ENCODE measurements at places on chromosomes 4 and X. TPM values are rescaled to one million over a fixed set of nuclear protein-coding genes. Genes with fewer than 3 reads are reported as not detected.
A peak's percentile ranks its signal among the peaks of the same experiment; 100 is the strongest.

GRCh38 chrX:104913348-104913747, 307.1 kb downstream of the TEX13A start:
- no peaks in the 10 kb centered on the region for H3K27me3 ChIP-seq
- no peaks in the 10 kb centered on the region for H3K36me3 ChIP-seq
- peaks cover 4% of the 10 kb centered on the region for H3K4me1 ChIP-seq
- H3K4me3 ChIP-seq: no peak overlapping the region

DNA sequence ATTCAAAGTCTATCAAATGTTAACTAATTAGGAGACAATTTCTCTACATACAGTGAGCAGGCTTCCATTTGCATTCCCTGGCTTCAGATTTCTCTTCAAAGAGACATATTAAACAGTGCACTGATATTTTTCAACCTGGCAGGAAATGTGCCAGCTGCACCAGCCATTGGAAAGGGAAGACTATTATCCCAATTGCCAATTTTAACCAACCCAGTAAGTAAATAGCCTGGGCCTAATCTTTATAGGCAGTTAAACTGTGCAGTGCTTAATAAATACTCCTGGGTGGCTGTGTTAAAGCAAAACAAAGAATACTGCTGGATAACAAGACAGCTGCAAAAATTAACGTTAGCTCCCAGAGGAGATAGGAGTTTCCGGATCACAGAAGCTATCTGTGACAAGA, 111.9 kb upstream of the GALNT7 start:
- H3K36me3 ChIP-seq: no peaks in the 10 kb centered on the region
- no peak overlapping the region for H3K27ac ChIP-seq
- DNase-seq: no peak

DNA sequence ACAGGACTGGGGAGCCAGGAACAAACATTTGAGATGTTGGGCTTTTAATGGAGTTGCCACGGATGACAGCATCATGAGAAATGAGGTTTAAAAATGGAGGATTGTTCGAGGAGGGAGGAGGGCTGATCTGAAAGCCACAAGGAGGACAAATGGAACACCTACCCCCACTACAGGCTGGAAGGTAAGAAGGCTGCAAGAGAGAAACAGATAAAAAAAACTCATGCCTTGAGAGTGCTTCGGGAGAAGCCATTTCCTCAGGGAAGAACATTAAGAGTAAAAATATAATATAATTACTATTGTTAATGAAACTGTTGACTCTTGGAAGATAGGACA, 119.5 kb upstream of the MAP9 start:
- DNase-seq: no peak
- H3K36me3 ChIP-seq: no peaks in the 10 kb centered on the region
- H3K27me3 ChIP-seq: no peaks in the 10 kb centered on the region
- H3K27ac ChIP-seq: no peak overlapping the region
- no peaks in the 10 kb centered on the region for H3K4me1 ChIP-seq

- no peaks in the 10 kb centered on the region for H3K36me3 ChIP-seq
- peak; percentile 87 for DNase-seq
- H3K4me1 ChIP-seq: peaks cover 3% of the 10 kb centered on the region
- peaks cover 8% of the 10 kb centered on the region for H3K27me3 ChIP-seq
- H3K4me3 ChIP-seq: no peak overlapping the region
- H3K27ac ChIP-seq: no peak overlapping the region
Measured at GRCh38 chr4:24488399-24489164, 95.8 kb downstream of the DHX15 start.

- H3K36me3 ChIP-seq: peaks cover 26% of the 10 kb centered on the region
- H3K4me3 ChIP-seq: no peak overlapping the region
- no peak overlapping the region for H3K27ac ChIP-seq
- no peak for DNase-seq
- H3K4me1 ChIP-seq: peaks cover 6% of the 10 kb centered on the region
- no peaks in the 10 kb centered on the region for H3K27me3 ChIP-seq
Measured at GRCh38 chr4:168386002-168386401, 67.5 kb upstream of the DDX60 start.

- H3K27me3 ChIP-seq: no peaks in the 10 kb centered on the region
- H3K36me3 ChIP-seq: no peaks in the 10 kb centered on the region
- H3K27ac ChIP-seq: no peak overlapping the region
- H3K4me1 ChIP-seq: peaks cover 18% of the 10 kb centered on the region
Measured at GRCh38 chrX:38638952-38639529, 77.7 kb downstream of the TSPAN7 start.

DNA sequence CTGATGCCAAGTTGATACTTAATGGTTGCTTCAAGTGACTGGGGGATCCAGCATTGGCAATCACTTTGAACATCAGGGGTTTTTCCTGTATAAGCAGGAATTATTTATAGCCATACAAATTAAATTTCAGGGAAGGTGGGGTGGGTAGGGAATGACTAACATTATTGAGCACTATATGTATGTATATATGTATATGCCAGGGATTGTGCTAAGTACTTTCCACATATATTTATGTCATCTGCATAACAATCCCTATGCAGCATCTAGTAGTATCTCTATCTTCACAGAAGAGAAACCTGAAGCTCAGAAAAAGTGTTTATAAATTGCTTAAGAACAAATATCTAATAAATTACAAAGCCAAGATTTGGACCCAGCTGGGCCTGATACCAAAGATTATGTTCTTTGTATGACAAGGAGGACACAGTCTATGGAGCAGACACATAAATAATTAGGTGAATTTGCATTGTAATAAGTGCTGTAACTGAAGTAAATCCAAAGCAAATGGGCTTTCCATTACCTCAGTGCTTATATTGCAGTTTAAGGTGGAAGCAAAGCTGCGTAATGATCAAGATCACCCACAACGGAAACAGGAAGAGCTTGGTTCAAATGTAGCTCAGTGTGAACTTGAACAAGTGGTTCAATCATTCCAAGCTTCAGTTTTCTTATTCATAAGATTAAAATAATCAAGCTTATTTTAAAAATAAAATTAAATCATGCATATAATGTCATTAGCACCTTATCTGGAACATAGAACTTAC, 18.9 kb upstream of the RASGEF1B start:
- no peak overlapping the region for H3K4me3 ChIP-seq
- peaks cover 6% of the 10 kb centered on the region for H3K4me1 ChIP-seq
- no peak overlapping the region for H3K27ac ChIP-seq
- no peak for DNase-seq
- no peaks in the 10 kb centered on the region for H3K27me3 ChIP-seq

DNA sequence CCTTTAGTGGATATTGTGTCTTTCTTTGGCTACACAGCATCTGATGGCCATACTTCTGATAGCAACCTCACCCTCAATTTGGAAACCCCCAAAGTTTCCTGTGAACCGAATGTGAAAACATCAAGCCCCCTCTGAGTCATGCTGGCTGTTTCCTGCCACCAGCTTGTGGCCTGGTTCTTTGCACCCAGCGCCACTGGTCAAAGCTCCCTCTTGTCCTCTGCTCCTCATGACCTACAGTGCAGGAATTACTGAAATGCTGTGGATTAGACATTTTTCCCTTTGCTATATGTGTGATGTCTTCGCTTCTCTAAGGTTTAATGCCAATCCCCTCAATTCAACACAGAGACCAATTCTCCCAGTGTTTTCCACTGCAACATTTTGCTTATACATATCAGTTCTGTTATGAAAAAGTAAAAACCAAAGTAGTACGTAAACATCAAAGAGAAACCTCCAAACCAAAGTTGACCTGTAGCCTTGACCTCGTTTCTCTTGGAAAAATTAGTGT, 224.0 kb upstream of the TENM3 start:
- H3K36me3 ChIP-seq: no peaks in the 10 kb centered on the region
- no peak overlapping the region for H3K27ac ChIP-seq
- peaks cover 4% of the 10 kb centered on the region for H3K4me1 ChIP-seq
- no peak for DNase-seq

GRCh38 chrX:69163936-69164741, 1.1 kb downstream of the PJA1 start:
- H3K36me3 ChIP-seq: peaks cover 11% of the 10 kb centered on the region
- H3K4me1 ChIP-seq: peaks cover 3% of the 10 kb centered on the region
- no peak for DNase-seq

- peaks cover 15% of the 10 kb centered on the region for H3K36me3 ChIP-seq
- H3K4me1 ChIP-seq: peaks cover 30% of the 10 kb centered on the region
Measured at GRCh38 chrX:134396174-134396573, 63.8 kb upstream of the HPRT1 start.

DNA sequence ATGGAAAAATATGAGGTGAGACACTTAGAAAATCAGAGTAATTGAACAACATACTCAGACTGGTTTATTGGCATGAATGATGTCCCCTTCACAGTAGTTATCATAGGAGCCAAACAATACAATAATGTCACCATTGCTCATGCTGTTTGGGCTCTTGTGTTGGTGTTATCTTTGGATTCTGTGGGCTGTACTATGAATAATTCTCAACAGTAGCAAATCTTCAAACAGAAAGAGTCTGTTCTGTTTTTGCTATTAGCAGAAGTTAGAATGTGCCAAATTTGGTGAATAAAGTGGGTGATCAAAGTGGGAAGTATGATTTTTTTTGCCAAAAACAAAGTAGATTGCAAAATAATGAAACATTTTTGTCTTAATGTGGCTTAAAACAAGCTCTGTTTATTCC, 58.3 kb downstream of the GRID2 start:
- no peak overlapping the region for H3K27ac ChIP-seq
- no peak for DNase-seq
- no peaks in the 10 kb centered on the region for H3K36me3 ChIP-seq
- no peak overlapping the region for H3K4me3 ChIP-seq
- H3K27me3 ChIP-seq: no peaks in the 10 kb centered on the region

- no peak for DNase-seq
- H3K36me3 ChIP-seq: peaks cover 3% of the 10 kb centered on the region
- H3K27me3 ChIP-seq: peaks cover 2% of the 10 kb centered on the region
- no peaks in the 10 kb centered on the region for H3K4me1 ChIP-seq
- H3K4me3 ChIP-seq: no peak overlapping the region
Measured at GRCh38 chr4:98950925-98951324, 22.0 kb upstream of the EIF4E start.

DNA sequence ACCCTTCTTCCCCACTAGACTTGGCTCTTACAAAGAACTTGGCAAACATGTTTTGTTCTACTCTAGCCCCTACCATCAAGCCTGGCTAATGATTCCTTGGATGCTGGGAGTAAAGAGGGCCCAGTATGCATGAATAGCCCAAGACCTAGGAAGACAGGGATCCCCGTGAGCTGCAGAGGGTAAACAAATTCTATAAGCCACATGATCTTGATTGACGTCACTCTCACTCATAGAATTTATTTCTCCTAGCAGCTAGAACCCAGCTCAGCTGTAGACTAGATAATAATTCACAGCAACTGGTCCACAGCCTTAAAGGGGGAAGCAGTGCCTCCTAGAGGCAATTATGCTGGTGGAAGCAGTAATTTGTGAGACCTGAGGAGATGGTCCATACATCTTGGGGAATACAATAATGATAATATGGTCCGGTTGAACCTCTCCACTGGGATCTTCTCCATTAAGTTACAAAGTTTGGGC, 16.1 kb upstream of the USO1 start:
- no peak overlapping the region for H3K4me3 ChIP-seq
- peaks cover 5% of the 10 kb centered on the region for H3K27me3 ChIP-seq
- H3K4me1 ChIP-seq: peaks cover 5% of the 10 kb centered on the region
- DNase-seq: peak; percentile 21
- no peak overlapping the region for H3K27ac ChIP-seq

GRCh38 chrX:119935215-119935874, 8.2 kb downstream of the NKAP start:
- H3K36me3 ChIP-seq: no peaks in the 10 kb centered on the region
- peaks cover 2% of the 10 kb centered on the region for H3K27me3 ChIP-seq
- DNase-seq: no peak
- H3K4me3 ChIP-seq: peak overlapping the region; percentile 57
- no peaks in the 10 kb centered on the region for H3K4me1 ChIP-seq
- H3K27ac ChIP-seq: no peak overlapping the region

DNA sequence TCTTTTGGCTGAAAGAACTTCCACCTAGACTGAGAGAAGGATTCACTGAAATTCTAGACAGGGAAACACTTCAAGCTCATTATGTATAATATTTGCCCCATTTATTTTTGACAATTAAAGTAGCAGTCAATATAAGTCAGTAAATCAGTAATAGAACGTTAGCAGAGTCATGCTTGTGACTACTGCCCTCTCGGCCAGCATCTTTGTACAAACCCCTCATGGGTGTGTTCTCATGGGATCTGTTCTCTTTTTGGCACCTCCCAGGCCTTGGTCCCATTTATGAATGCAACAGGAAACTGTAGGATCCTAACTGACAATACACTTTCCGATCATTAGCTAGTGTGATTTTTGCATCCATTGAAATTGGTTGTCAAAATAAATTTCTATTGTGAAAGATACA, 2.9 kb downstream of the MSL3 start:
- H3K27me3 ChIP-seq: peaks cover 10% of the 10 kb centered on the region
- H3K4me3 ChIP-seq: peak overlapping the region; percentile 84

- H3K36me3 ChIP-seq: no peaks in the 10 kb centered on the region
- no peak overlapping the region for H3K4me3 ChIP-seq
- H3K27me3 ChIP-seq: no peaks in the 10 kb centered on the region
- no peak for DNase-seq
- no peaks in the 10 kb centered on the region for H3K4me1 ChIP-seq
- no peak overlapping the region for H3K27ac ChIP-seq
Measured at GRCh38 chr4:94791701-94792100, 33.9 kb downstream of the BMPR1B start.

GRCh38 chr4:25687773-25688172, 32.1 kb downstream of the SLC34A2 start:
- no peaks in the 10 kb centered on the region for H3K27me3 ChIP-seq
- H3K27ac ChIP-seq: no peak overlapping the region
- peaks cover 4% of the 10 kb centered on the region for H3K36me3 ChIP-seq
- no peak overlapping the region for H3K4me3 ChIP-seq
- DNase-seq: no peak

DNA sequence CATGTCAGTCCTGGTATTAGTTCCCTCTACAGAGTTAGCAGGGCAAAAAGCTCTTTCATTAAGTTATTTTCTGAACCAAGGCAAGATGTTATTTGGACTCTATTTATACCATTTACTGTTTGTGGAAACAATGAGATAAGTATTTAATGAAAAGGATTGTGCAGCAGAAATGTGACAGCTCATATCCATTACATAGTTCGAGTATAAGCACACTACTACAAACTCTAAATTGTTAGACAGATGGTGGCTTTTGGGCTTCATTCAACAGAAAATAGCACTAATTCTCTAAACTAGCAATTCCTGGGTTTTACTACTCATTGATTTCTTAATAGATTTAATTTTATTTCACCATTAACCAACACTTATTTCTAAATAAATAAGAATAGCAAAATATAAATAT, 95.2 kb upstream of the ANK2 start:
- no peak overlapping the region for H3K27ac ChIP-seq
- H3K4me3 ChIP-seq: no peak overlapping the region
- H3K4me1 ChIP-seq: no peaks in the 10 kb centered on the region
- DNase-seq: no peak

YY2 gene
- total RNA-seq: 1.6 TPM

GYPB gene
- not detected for total RNA-seq

ZFP92 gene
- 0.49 TPM for total RNA-seq

SUPT20HL1 gene
- total RNA-seq: not detected

RENBP gene
- total RNA-seq: 19.3 TPM

HPSE gene
- total RNA-seq: 41.0 TPM

SHROOM4 gene
- total RNA-seq: 35.8 TPM

GLUD2 gene
- total RNA-seq: 0.46 TPM

RPL34 gene
- total RNA-seq: 1,233 TPM

Data from endothelial cell (in vitro differentiated cells).